ENCODE measurements at places on chromosomes 3 and 15. TPM values are rescaled to one million over a fixed set of nuclear protein-coding genes. Genes with fewer than 3 reads are reported as not detected.

DNA sequence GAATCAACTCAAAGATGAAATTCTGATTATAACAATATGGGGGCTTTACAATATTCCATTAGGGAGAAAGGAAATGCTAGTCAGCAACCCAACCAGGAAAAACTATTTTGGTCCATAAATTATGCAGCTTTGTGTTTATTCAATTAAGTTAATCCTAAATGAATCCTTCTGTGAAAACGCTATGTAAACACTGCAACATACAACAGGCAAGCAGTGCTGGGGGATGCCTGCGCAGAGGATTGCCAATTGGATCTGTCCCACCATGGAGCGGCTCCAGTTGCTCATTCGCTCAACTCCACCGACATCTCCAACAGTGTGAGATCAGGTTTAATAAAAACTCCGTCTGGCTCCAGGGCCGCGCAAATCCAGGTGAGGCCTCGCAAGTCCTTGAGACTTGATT, 290.5 kb upstream of the VEPH1 start:
- no peaks in the 10 kb centered on the region for H3K4me1 ChIP-seq
- no peak for DNase-seq
- no peak overlapping the region for H3K27ac ChIP-seq
- H3K27me3 ChIP-seq: no peaks in the 10 kb centered on the region
- H3K4me3 ChIP-seq: no peak overlapping the region

Gene GOLGA6D
- total RNA-seq: not detected

- H3K4me1 ChIP-seq: no peaks in the 10 kb centered on the region
- no peaks in the 10 kb centered on the region for H3K36me3 ChIP-seq
- no peak overlapping the region for H3K27ac ChIP-seq
Measured at GRCh38 chr3:6039971-6040370, 820.9 kb upstream of the GRM7 start.

Gene CHL1
- 1.6 TPM for total RNA-seq

Gene C3orf62
- total RNA-seq: 5.1 TPM

GRCh38 chr15:64870353-64870752, 28.6 kb downstream of the PLEKHO2 start:
- H3K4me1 ChIP-seq: no peaks in the 10 kb centered on the region
- no peak for DNase-seq
- peaks cover 7% of the 10 kb centered on the region for H3K36me3 ChIP-seq
- H3K27ac ChIP-seq: no peak overlapping the region
- H3K27me3 ChIP-seq: no peaks in the 10 kb centered on the region

Data from Peyer's patch (tissue), 4 donors.